T-helper 17 cell (primary cell): ENCODE measurements at places on chromosomes 16 and 17.

DNA sequence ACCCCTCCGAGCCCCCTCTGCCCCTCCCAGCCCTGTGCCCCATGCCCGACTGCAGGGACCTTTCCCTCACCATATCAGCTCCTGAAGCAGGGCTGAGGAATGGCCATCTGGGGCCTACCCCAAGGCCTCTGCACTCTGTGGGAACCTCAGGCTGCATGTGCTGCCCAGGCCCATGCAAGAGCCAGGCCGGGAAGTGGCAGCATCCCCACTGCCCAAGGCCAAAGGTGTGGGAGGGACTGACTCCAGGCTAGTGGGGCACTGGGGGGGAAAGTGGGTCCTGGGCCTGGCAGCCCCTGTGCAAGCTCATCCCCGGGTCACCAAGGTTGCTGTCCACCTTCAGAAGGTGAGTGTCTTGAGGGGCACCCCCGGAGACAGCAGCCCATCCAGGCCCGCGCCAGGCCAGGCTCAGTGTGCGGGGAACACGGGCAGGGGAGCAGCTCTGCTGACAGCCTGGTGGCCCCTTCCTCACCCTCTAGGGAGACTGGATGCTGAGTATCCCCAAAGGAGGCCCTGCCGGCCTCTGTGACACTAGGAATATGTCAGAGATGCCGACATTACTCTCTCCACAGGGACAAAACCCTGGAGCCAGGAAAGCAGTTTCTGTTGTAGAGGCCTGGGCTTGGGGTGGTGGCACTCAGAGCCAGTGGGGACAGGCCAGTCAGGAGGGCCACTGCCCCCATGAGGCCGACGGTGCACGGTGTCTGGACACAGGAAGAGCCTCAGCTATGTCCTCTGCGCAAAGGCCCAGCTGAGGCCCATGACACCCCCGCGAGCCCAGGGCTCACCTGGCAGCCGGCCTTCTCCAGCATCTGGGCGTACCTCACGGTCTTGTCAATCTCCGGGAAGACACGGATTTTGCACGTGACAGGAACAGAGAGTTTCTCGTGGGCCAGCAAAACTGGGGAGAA lies 3.3 kb downstream of the DUS1L start:
- no peak for DNase-seq

GRCh38 chr17:21843318-21843865 lies 151.1 kb downstream of the KCNJ18 start:
- no peak for DNase-seq

DNA sequence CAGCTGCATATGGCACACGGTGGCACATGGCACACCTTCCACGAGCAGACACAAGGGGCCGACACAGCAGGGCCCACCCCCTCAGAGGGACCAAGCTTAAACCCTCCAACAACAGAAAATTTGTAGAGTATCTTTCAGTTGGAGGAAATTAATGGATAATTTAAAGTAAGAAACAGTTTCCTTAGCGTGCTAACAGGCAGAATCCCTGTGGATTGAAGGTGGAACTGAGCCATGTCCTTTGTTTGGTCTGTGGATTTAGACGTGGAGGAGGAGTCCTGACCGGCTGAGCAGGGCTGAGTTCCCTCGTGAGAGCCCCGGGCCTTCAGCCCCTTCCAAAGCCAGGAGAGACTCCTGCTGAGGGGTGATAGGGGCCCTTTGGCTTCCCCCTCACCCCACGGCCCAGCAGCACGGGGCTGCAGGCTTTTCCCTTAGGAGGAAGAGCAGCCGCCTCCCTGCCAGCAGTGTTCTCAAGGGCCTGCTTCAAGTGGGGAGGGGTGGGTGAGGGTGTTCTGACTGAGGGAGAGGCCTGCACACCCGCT lies 1.4 kb upstream of the CYB561 start:
- DNase-seq: no peak

DNA sequence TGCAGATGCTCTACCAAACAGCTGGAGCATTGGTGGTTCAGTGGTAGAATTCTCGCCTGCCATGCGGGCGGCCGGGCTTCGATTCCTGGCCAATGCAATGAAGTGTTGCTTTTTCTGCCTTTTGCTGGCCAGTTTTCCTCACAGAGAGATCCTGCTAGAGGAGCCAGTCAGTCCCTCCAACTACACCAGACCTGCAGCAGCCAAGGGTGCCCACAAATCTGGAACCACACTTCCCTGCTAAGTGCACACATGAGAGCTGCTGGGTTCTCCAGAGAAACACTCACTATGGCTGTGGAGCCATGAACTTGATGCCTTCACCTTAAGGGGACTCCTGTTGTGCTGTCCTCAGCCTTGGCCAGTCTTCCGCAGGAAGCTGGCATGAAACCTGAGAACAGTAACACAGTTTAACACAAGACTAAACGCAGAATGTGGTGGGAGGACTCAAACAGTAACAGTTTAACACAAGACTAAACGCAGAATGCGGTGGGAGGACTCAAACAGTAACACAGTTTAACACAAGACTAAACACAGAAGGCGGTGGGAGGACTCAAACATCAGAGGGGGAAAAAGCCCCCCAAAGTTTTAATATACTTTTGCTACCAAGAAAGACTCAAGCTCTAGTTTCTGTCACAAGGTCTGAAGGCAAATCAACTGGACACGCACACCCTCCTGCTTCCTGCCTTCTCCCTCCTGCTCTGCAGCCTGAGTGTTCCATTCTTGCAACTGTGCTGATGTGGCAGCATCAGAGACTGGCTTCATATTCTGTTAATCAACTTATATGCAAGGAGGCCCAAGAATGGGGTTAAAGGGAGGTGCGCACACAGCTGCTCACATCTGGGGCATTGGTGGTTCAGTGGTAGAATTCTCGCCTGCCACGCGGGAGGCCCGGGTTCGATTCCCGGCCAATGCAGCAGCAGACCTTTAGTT lies 12.0 kb downstream of the VAC14 start:
- no peak for DNase-seq

GRCh38 chr16:56999409-57000270 lies 10.3 kb downstream of the NLRC5 start:
- peak; percentile 50 for DNase-seq
